ENCODE measurements at places on chromosomes 1 and 21.
A peak's percentile ranks its signal among the peaks of the same experiment; 100 is the strongest.

DNA sequence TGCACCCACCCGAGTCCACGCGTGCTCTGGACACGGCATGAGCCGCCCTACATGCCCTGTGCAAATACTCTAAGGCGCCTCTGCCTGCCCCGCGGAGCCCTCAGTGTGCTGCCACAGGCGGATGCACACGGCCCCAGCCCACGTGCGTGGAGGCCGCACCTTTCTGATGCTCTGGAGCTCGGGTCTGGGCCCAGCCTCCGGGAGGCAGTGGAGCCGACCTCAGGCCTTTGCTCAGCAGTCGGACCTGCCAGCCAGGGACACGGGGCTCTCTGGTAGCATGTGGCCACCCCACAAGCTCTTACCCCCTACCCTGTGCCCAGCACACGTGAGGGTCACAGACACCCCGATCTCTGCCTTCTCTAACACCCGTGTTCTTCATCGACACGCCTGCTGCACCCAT is 2.1 kb downstream of the TMEM240 start:
- no peak for DNase-seq

DNA sequence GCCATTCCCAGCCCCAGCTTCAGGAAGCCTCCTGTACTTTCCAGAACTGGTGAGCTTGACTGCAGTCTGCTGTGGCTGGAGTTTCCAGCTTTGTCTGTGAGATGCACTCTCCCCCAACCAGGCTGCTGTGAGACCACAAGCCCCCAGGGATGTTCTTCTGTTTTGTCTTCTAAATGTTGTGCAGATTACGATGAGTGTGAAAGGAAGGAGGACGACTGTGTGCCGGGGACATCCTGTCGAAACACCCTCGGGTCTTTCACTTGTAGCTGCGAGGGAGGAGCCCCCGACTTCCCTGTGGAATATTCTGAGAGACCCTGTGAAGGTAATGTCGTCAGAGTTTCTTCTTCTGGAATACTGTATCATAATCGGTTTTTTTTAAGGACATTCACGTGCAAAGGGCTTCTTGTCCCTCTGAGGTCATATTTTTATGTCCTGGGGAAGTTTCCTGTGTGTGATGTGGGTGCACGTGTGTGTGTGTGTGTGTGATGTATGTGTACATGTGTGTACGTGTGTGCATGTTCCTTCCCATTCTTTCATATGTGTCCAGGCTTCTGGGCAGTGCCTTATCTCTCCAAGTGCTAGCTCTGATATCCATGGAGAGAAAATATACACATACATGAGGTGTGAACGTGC is 49.9 kb downstream of the UMODL1 start:
- no peak for DNase-seq

DNA sequence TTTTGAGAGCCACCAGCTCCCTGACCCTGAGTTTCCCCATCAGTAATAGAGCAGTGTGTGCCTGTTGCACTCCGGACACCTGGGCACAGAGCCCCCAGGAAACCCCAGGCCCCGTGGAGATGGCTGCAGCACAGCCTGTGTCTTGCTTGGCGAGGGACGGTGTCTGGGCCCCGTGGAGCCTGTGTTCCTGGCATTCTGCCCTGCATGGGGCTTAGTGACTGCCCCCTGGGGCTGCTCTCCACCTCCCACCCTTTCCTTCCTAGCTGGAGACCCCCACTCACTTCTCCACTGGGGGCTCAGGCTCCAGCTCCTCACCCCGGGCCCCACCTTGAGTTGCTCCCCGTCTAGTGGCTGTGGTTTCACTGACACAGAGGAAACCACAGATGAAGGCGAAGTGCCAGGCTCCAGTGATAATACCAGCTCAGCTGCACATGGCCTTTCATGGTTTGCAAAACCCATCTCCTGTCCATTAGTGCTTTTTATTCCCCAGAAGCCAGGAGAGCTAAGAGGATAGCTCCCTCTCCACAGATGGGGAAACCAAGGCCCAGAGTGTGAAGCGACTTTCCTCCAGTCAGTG is 39.4 kb downstream of the DMRTB1 start:
- DNase-seq, result no peak

DNA sequence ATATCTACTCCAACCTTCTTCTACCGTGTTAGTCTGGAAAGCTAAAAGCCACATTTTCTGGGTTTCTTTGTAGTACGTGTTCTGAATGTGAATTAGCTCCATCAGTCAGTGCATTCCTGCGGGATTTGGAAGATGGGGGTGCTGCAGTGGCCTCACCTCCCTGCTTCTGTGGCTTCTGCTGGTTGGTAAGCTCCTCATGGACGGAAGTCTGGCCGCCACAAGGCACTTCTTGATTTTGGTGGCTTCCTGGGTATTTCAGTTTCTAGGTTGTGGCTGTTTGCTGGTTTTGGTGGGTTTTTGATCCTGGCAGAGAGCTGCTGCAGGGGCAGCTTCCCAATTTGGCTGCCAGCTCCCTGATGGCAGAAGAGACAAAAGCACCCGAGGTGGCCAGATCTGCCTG is 20.9 kb upstream of the TACSTD2 start:
- DNase-seq, result no peak

- no peak for DNase-seq
Measured at GRCh38 chr1:76219366-76219818, 144.8 kb downstream of the ST6GALNAC3 start.

GRCh38 chr1:94737124-94737998 is 82.8 kb upstream of the SLC44A3 start:
- DNase-seq, result no peak

GRCh38 chr1:18413541-18414305 is 67.0 kb upstream of the KLHDC7A start:
- DNase-seq, result no peak

GRCh38 chr1:167551362-167551761 is 2.2 kb downstream of the CREG1 start:
- no peak for DNase-seq

DNA sequence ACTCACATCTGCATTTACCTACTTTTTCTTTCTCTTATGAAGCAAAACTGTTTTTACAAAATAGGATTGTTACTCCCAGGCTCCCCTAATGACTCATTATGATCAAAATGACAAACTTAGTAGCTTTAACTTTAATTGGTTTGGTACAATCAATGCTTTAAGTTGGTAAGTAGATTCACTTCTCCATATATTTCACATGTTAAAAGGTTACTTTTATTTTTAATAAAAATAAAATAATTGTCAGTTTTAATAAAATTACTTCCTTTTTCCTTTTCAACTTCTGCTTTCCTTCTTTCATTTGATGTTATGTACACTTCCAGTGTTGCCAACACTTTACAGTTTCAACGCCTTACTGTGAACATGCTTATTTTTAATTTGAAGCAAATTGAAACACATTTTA is 477.6 kb downstream of the SETD4 start:
- no peak for DNase-seq

GRCh38 chr1:157007306-157007705 is 38.2 kb downstream of the ARHGEF11 start:
- no peak for DNase-seq

DNA sequence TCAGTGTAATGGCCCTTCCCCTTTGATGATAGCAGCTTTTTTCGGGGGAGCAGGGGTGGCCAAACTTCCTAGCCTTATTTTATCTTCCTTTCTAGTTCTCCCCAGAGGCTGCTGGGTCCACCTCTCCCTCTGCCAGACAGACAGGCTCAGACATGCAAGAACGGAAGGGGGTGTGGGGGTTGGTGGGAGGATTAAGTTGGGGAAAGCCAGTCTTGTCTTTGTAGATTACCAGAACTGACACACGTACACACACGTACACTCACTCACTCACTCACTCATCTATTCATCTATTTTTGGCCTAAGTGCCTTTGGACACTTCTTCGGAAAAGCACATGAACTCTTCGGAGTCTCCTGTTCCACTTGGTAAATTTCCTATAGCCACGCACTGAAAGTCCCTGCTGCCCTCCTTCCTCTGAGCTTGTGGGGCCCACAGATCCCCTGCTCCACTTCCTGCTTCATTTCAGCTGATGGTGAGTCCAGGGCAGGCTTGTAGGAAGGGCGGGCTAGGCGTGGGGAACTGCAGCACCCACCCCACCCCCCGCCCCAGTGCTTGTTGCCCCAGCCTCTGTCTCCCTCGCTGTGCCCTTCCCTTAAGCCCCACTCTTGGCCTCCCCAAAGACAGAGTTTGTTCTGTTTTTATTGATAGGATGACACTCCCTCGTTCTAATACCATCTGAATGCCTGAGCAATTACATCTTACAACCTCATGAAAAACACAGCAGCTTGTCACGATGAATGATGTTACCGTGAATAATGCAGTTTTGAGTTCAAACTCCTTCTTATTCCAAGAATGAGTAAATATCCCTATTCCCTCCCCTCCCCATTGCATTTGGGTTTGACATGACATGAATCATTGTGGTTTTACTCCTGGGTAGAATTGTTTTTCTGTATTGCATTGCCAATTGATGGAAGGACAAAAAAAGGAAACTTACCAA is 60.7 kb upstream of the ATP5PO start:
- peak; percentile 66 for DNase-seq

GRCh38 chr1:67738401-67738800 is 53.4 kb downstream of the GADD45A start:
- no peak for DNase-seq

- no peak for DNase-seq
Measured at GRCh38 chr1:200909757-200910239, 15.1 kb downstream of the INAVA start.

DNA sequence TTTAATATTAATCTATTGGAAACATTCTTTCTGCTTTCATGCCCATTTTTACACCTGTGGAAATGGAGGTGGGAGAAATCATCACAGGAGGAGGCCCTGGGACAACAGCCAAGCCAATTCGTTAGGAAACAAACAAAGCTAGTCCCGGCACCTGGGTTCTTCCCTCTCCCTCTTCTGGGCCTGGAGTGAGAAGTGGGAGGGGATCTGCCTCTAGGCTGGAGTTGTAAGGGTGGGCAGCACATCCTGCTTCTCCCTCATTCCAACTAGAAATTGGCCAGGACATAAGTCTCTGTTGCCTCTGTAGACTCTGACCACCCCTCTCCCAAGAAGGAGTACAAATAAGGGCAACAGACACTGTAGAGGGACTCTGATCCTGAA is 20.2 kb upstream of the ERO1B start:
- DNase-seq, result no peak
